ENCODE measurements at places on chromosomes 1 and 21.
A peak's percentile ranks its signal among the peaks of the same experiment; 100 is the strongest.

- DNase-seq, result no peak
Measured at GRCh38 chr1:224067621-224068457, 46.1 kb upstream of the FBXO28 start.

DNA sequence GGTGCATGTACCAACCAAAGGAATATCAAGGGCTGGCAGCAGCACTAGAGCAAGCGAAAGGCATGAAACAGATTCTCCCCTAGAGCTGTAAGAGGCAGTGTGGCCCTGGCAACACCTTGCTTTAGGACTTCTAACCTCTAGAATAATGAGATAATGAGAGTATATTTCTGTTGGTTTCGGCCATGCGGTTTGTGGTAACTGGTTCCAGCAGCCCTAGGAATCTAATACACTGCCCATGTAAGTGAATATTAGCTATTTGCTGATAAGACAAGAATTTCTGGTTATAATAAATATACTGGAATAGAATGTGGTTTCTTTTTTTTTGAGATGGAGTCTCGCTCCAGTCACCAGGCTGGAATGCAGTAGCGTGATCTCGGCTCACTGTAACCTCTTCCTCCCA, 199.4 kb downstream of the GABPA start:
- no peak for DNase-seq

DNA sequence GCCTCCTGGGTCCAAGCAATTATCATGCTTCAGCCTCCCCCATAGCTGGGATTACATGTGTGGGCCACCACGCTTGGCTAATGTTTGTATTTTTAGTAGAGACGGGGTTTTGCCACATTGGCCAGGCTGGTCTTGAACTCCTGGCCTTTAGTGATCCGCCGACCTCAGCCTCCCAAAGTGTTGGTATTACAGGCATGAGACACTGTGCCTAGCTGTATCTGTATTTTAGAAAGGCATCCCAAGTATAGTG, 69.3 kb downstream of the NKAIN1 start:
- DNase-seq, result no peak

DNA sequence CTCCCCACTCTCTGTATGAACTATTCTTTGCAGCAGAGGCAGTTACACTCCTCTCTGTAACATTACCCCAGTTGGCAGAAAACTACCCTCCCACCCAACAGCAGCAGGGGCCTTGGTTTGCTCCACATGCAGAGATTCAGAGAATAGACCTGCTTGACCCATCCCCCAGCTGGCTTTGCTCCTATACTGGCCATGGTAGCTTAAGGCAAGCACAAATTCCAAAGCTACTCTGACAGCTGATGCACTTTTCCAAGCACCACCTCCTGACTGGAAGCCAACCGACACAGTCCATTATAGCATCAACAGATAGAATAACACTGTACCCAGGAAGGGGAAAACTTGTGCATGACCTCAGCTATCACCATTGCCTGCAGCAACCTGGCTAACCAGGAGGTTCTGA, 846.5 kb upstream of the NCAM2 start:
- DNase-seq, result no peak

GRCh38 chr1:147515045-147515869, 26.0 kb upstream of the BCL9 start:
- no peak for DNase-seq

GRCh38 chr1:37901191-37901892, 42.0 kb upstream of the MTF1 start:
- no peak for DNase-seq

- no peak for DNase-seq
Measured at GRCh38 chr1:39722495-39722894, 16.2 kb upstream of the PPIE start.

DNA sequence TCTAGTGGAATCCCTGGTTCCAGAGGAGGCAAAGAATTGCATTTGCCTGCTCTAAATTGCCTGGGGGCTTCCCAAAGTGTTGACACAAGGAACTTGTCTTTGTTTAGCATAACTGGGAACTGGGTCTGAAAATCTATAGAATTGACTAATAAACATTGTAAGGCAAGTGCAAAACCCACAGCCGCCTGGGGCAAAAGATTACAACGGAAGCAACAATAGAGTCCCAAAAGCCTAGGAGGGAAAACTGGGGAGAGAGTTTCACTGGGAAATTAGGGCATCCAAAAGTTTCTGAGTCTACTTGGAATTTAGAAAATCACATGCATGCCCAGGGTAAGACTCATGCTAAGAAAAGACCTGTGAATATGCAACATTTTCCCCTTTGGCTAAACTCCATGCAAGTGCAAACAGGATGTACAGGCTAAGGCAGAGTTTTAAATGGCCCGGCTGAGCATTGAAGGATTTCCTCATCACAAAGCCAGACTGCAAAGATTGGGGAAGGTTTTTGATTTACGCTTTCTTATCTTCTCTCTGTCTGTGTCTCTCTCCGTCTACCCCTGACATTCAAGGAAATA, 725.3 kb upstream of the NCAM2 start:
- DNase-seq, result no peak

GRCh38 chr1:67686267-67687197, 1.5 kb downstream of the GADD45A start:
- peak; percentile 29 for DNase-seq

GRCh38 chr1:32876341-32877210, 5.9 kb upstream of the FNDC5 start:
- DNase-seq, result peak; percentile 35

DNA sequence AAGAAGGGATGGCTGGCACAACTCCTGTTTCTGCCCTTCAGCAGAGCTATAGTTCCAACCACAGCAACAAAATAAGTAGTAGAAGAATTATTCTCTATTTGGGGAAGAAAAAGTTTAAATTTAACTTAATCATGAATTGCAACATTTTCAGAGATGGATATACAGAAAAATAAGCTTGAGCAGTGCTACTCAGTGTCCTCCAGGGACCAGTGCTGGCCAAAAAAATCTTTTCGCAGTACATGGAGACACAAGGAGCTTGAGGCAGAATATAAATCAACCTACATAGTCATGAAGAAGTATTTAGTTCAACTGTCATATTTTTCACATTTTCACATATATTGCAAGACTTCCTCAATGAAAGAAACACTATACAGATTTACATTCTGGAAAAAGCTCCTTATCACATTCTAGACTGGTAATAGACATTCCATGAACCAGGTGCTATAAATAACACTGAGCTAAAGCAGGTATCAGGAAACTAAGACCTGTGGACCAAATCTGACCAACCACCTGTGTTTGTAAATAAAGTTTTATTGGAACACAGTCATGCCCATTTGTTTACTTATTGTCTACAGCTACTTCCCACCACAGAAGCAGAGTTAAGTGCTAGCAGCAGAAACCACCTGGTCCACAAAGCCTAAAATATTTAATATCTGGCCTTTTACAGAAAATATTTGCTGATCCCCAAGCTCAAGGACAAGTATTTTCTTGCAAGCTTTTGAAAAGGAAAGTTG, 101.9 kb downstream of the RGS21 start:
- DNase-seq, result no peak

- DNase-seq, result peak; percentile 9
Measured at GRCh38 chr1:179742717-179743678, at the start of gene FAM163A. FAM163A (plus strand) TSS chr1:179743291; CDS start chr1:179813098, 69,807 bp downstream.

- no peak for DNase-seq
Measured at GRCh38 chr1:220701974-220702373, 11.8 kb downstream of the C1orf115 start.

GRCh38 chr1:183697814-183698590, 44.9 kb upstream of the APOBEC4 start:
- no peak for DNase-seq

GRCh38 chr1:236836157-236836556, 41.1 kb downstream of the MTR start:
- DNase-seq, result no peak

DNA sequence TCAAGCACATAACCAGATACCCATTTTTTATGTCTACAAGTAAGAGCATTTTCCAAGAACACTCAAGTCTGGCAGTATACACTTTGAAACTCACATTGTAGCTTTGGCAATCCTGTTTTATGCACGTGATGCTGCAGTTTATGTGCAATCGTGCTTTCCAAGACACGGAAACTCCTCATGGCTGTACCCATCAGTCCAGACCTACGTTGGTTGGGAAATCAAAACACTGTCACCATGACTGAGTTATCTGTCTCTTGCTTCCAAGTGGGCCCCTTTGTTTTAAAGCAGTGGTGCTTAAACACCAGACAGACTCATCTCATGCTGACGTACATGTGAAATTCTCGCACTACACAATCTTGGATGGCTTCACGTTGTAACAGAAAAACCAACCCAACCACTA, 192.8 kb downstream of the LTN1 start:
- no peak for DNase-seq

DNA sequence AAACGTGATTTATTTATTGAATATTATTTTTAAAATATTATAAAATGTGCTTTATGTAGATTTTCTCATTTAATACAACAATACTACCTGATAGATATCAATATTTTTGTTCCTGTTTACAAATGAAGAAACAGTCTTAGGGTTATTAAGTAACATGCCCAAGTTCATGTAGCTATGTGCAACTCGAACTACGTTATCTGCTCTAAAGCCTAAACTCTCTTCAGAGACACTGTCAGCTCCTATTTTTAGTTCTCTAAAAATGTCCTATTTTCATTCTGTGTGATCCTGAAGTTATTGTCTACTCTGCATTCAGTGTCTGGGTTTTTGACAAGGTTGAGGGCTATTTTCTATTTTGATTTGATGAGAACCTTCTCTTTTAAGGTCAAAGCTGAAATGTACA, 550.1 kb upstream of the B3GALT2 start:
- no peak for DNase-seq

DNA sequence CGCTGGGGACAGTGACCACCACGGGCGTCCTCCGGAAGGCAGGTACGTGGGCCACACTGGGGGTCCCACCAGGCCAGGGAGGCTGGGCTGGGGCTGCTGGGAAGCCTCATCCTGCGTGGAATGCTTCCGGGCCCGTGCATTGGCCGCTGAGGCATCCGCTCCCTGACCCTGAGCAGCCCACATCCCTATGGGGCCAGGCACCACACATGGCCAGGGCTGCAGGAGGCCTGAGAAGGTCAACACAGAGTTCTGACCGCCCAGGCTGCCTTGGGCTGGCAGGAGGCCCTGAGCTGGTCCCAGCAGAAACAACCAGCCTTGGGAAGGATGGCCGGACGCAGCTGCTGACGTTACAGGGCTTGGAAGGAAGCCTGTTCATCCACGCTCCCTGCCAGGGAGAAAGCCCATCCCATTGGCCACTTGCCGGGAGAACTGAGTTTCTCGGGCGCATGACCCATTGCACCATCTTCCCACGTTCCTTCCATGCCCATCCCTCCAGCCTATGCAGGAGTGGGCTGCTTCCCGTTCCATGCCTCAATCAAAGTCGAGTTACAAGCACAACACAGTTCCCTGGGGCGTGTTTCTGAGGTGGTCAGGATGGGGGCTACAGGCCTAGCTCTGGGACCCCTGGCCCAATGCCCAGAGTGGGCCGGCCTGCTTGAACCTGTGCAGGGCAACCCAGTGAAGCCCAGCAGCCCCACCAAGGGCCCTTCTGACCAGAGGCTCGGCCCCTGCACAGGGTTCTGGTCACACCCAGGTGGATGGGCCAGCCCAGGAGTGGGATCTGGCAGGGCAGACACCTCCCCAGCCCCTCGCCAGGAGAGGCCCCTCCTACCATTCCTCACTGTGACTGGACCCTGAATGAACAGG, 31.7 kb downstream of the TRIM11 start:
- DNase-seq, result no peak

- no peak for DNase-seq
Measured at GRCh38 chr1:89908273-89908671, 86.6 kb upstream of the ZNF326 start.

DNA sequence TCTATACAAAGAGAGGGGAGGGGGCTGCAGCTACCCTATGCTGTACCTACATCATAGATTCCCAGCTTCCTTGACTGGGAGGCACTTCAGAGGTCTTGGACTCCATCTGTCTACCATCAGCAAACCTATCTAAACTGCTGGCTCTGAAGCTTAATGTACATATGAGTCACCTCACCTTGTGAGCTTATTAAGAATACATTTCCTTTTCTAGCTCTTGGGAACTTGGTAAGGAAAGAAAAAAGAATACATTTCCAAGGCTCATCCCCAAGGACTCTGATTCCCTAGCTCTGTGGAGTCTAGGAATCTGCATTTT, 50.0 kb upstream of the PRELP start:
- DNase-seq, result no peak

DNA sequence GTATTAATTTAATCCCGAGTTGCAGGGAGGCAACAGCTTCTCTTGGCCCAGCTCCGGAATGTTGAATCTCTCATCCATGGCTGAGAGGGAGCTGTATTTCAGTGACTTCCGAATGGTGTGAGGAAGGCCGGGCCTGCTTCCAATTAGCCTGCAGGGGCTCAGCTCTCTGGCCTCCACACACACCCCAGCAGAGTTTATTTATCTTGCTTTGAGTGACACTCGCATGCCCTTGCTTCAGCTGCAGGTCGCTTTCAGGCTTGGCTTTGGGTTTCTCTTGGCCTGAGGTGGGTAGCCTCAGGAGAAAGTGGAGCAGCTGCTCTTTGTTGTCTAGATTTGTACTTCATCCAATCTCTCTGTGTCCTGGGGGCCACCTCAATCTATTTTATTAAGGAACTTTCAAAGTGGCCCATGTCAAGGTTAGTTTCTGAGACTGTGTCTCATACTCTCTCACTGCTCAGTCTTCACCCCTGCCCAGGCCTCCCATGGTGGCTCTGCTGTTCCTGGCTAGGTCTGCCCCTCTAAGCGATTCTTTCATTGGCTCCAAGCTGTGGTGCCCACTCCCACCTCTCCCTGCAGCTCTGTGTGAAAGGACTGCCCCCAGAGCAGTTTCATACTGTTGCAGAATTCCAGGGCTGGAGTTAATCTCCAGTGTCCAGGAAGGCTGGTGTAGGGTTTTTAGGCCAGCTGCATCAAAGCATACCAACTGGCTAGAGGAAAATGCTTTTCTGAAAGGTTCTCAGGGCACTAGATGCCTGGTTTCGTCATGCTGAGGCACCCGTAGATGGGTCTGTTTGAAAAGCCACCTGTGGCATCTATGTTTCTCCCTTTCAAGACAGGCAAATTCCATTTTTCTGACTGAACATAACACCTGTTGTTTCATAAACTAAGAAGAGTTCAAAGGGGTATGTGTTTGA, 153.5 kb downstream of the PLXNA2 start:
- DNase-seq, result no peak

- no peak for DNase-seq
Measured at GRCh38 chr1:65939191-65939590, 146.5 kb downstream of the PDE4B start.

GRCh38 chr1:10114746-10115145, 82.0 kb downstream of the UBE4B start:
- DNase-seq, result no peak
